Ascending aorta (tissue), 2 donors: ENCODE measurements at places on chromosomes 2 and 18.

- no peak for DNase-seq
Observed at GRCh38 chr2:164896226-164896625, 54.6 kb upstream of the COBLL1 start.

DNA sequence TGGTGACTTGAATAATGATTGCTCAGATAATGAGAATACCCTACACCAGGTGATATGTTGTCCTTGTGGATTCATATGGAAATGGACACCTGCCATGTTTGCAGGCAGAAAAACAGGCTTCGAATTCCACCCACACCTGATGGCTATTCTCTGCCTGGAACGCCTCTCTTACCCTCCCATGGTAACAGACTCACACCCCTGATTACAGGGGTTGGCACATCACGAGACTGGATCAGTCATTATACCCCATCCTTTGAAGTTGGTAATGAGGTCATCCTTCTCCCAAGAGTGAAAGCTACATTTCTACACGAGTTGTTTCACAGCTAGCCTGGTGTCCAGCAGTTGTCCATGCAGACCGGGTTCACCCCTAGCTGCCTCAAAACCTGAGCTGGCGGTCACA is 71.4 kb upstream of the MBOAT2 start:
- DNase-seq = no peak

DNA sequence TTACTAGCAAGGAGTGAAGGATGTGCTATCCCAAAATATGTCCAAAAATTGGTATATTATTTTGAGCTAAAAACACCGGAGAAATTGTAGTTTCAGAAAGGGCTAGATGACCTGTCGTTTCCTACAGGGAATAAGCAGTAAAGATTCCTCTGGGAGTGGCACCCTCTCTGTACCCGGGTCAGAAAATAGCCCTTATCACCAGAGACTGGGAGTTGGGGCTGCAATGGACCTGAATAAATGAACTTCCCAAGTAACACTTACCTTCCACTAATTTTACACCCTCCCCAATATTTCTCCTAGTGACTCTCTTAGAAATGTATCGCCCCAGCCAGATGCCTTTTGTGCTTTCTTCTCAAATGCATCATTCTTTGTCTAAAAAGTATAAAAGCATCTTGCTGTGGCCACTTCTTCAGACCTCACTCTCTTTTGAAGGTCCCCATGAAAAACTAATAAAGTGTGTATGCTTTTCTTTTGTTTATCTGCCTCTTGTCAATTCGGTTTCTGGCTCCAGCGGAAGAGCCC is 734 bp upstream of the RMC1 start:
- DNase-seq = no peak

DNA sequence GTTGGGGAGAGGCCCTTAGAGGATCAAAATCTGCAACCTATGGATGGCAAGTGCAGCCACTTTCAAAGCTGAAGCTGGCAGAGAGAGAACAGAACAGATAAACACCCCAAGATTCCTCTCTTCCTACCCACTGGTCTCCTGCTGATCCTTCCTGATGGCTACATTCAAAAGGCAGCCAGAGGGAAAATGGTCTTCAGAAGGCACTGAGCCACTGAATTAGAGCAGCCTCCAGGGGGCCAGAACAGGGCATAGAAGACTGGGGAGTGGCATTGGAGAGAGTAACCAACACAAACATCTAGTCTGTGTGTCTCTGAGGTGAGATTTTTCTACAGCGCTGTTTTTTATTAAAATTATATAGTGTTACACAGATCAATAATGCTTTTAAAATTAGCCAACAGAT is 432.6 kb downstream of the PARD3B start:
- DNase-seq = no peak

DNA sequence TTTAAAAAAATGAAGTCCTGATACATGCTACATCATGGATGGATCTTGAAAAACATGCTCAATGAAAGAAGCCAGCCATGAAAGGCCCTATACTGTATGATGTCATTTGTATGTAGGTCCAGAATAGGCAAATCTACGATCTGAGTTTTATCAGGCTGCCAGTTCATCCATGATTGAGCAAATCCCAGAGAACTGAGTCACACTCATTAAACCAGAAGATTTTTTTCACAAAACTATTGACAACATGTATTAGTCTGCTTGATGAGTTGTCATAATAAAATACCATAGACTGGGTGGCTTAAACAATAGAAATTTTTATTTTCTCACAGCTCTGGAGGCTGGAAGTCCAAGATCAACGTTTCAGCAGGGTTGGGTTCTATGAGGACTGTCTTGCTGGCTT is 130.7 kb downstream of the MREG start:
- DNase-seq = no peak

DNA sequence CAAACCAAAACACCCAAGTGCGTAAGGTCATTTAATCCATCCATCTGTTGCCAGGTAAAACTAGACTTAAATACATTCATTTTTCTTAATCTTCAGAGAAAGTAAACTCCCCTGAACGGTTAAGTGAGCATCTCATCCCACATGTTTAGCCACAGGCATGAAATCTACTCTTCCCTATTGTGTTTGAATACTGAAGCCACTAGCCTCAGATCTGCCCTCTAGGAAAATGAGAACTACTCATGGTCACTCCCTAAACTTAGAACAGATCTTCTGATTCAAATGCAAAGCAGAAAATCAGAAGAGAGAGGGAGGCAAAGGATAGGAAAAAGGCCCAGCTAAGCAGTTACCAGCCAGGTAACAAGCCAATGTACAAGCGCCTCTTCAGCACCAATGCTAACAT is 7.1 kb downstream of the TMEM247 start:
- DNase-seq = no peak

GRCh38 chr18:43175257-43175656 is 59.8 kb upstream of the RIT2 start:
- no peak for DNase-seq

DNA sequence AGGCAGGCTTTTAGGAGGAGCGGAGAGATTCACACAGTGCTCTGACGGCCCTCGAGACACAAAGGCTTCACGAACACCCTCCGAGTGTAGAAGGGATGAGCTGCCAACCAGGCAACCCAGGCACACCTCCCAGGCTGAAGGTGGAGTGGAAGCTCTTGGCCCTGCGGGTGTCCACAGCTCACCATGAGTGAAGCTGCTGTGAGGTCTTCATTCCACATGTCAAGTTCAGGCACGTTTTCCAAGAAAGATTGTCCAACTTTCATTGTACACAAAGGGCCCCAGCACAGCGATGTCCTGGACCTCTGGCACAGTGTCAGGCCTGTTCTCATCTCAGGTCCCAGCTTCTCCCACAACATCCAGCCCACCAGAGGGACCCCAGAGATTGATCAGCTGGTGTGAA is 13.4 kb downstream of the PARD6G start:
- DNase-seq = no peak

GRCh38 chr18:9952633-9953416 is 39.0 kb downstream of the VAPA start:
- no peak for DNase-seq
